ENCODE measurements at places on chromosomes 7 and 10.

DNA sequence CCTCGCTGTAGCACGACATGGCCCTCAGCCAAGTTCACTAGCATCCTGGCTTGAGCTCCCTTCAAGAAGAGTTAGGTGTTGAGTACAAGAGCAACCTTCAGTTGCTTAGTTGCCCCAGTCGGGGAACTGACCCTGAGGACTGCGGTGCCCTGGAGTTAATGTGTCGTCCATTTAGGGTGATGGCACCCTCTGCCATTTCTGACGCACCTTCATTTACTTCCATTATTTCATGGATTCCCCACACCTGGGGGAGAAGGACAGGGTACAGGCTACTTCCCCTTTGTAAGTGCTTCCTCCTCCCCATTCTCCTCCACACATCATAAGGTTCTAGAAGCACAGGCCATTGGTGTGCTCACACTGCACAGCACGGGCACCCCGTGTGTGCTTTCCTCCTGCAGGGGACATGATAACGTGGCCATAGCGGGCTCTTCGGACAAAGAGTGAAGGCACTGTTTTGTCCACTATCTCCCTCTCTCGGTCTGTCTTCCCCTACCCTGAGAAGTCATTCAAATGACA lies 1.8 kb downstream of the ALOX5 start:
- DNase-seq: no peak

DNA sequence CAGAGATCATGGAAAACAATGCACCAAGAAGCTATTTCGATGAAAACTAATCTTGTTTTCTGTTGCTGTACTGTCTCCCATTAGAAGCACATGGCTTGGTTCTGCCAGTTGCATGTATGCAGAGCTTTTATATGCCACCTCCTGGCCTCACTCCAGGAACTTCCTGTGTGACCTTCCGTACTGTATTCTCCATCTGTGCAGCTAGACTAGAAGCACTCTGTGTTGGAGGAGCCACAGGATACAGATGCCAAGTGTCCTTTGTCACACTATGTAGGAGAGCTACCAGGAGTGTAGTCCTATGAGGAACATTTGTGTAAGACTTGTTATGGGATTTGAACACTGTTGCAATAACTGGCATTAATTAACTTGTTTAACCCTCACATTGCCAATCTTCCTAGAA lies 503.5 kb upstream of the TPK1 start:
- DNase-seq: no peak

- DNase-seq: no peak
These were observed 3.6 kb downstream of the YWHAG start for GRCh38 chr7:76354981-76355730.

DNA sequence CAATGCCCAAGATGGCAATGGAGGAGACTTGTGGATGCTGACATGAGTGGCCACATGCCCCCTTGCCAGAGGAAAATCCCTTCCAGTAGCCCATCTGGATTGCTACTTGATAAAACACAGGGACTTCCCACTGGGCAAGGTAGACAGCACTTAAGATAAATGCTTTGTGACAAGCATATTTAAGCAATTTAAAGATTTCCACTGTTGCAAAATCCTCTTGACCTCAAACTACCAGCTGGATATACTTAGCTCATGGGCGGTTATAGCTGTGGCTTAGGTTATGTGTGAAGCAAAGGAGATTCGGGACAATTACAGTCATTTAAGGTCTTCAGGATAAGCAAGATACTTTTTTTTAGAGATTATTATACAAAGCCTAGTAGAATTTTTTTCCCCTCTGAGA lies 238.1 kb downstream of the BMPER start:
- DNase-seq: no peak

DNA sequence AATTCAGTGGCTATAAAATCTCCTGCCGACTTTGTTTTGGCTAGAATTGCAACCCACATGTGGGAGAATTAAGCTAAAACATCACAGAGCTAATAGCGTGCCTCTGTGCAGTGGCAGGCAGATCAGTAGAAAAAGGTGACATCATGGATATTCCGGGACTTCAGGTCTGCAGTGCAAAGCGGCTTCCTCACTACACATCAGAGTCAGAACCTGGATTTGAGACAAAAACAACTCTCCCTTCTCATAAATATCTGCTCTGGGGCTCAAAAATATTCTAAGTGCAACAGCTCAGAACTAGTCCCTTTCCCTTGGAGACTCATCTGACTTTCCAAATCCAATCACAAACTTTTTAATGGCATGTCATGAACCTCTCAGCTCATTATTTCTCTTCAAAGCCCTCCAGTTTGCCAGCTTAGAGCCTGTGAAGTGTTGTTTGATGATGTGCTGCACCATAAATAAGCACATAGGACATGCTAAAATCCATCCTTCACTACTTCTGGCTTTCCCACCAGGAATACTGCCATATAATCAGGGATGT lies 337.1 kb downstream of the RNLS start:
- no peak for DNase-seq

GRCh38 chr7:97064972-97065587 lies 40.4 kb upstream of the DLX5 start:
- peak; percentile 18 for DNase-seq

- no peak for DNase-seq
These were observed 62.8 kb downstream of the TACC2 start for GRCh38 chr10:122051609-122052385.

DNA sequence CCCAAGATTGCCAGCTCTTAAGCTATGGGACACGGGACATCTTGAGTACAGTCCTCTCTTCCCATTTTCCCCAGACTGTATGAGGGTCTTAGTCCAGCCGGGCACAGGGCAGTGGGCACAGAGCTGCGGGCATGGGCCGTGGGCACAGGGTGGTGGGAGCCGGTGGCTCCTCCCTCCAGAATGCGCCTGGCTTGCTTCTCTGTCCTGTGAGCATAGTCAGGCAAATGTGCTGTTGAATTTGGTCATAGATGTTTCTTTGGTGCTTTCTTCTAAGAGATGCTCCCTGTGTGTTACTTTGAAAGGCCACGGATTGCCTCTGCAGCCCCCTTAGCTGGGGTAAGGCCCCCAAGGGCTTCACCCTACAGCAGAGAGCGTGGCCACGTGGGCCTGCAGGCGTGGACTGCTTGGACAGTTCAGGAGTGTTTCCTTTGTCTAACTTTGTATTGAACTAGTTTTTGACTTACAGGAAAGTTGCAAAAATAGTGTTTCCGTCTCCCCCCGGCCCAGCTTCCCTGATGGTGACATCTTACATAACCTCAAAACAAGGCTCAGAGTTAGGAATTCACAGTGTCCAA lies 24.7 kb downstream of the LRRC27 start:
- DNase-seq: no peak

DNA sequence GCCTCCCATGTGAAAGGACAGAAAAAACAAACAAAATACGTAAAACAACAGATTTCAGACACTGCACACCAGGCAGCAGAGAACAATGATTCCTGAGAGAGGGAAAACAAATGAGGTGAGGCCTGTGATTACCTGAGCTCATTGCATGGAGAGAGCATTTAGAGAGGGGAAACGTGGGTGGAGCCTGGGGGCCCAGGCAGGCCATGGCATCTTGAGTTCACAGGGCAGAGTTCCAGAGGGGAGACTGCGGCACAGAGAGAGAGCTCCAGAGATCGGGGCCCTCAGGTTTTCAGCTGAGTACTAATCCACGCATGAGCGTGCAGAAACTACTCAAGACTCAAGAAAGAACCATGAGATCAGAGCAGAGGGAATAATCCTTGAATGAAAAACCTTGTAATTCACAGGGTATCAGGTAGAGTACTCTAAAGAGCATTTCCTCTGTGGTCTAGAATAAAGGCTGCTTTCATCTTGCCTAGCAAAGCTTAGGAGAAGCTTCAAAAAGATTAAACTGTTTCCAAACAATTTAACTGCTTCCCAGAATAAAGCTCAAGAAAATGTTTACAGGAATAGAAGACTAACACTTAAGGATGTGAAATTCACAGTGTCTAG lies 46.6 kb upstream of the ARHGAP12 start:
- no peak for DNase-seq

- DNase-seq: no peak
These were observed 74.4 kb downstream of the RAB11FIP2 start for GRCh38 chr10:117972168-117972837.

- no peak for DNase-seq
These were observed 899.1 kb upstream of the ZWINT start for GRCh38 chr10:57260175-57260574.

- no peak for DNase-seq
These were observed 17.8 kb downstream of the VWC2 start for GRCh38 chr7:49791088-49791741.

- no peak for DNase-seq
These were observed 107.0 kb downstream of the ELFN1 start for GRCh38 chr7:1777122-1777521.

DNA sequence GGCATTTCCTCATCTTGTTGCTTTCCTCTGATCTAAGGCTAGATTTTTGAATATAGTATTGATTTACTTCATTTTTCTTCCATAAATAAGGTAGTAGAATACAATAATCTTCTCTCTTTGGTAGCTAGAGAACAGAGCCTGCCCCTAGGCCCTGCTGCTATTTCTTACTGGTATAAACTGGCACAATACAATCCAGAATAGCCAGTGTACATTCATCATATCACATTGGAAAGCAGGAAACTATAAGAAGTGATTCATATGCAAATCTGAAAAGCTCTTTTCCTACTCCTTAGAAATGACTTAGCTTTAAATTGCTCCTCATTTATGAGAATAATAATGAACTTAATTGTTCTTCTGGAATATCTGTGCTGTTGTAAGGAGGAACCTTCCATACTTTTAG lies 100.2 kb downstream of the KCND2 start:
- no peak for DNase-seq

- DNase-seq: no peak
These were observed 19.0 kb downstream of the LDB1 start for GRCh38 chr10:102101152-102101551.

- DNase-seq: no peak
These were observed 121.7 kb downstream of the FAM204A start for GRCh38 chr10:118220346-118220850.

- DNase-seq: no peak
These were observed 55.2 kb upstream of the KCNMA1 start for GRCh38 chr10:77692782-77693181.

GRCh38 chr7:25727446-25727845 lies 424.6 kb upstream of the NFE2L3 start:
- no peak for DNase-seq

DNA sequence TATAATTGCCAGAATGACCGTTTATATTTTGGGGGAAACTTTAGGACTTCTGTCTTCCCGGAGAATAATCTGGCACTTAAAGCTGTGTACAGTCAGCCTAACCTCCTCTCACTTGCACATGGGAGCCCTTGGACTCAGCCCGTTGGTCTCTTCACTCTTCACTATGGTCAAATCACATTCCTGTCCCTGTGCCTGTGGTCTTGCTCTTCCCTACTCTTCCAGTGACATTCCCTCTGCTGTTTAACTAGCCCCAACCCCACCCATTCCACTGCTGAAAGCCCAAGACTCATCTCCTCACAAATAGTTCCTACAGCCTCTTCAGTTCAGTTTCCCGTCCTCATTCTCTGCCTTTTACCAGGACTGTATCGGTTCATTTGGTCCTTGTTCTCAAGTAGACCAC lies 135.0 kb downstream of the DYNC1I1 start:
- no peak for DNase-seq

DNA sequence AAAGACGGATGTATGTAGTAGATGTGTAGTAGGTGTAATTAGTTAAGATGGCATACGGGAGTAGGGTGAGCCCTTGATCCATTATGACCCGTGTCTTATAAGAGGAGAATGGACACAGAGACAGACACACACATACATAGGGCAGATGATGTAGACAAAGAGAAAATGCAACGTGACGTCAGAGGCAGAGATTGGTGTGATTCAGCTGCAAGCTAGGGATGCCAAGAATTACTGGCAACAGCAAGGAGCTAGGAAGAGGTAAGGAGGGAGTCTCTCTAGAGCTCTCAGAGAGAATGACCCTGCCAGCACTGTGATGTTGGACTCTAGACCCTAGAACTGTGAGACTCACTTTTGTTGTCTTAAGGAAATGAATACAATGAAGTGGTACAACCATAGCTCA lies 247.0 kb upstream of the HABP2 start:
- DNase-seq: no peak
